ENCODE measurements at places on chromosomes 1 and 21.

DNA sequence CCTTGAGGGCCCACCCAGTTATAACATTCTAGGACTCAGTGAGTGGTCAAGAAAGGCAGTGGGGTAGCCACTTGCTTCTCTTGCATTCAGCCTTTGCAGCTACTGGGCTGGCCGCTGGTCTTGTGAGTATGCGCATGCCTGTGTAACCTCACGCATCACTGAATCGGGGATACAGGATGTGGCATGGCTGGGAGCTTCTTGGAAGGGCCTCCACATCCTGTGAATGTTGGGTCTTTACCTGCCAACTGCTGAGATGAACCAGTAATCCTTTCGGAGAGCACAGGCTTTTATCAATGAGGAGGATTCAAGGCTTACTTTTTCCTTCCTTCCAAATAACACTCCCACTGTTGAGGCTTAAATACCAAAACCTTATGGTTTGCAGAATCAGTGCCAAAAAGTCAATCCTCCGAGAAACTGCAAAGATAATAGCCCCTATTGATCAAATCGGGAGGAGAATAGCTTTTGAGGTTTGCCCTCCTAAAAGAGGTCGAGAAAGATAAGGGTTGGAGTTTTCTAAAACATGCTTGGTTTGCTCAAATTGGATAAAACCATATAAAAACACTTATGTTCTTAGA is 198.9 kb upstream of the UBE2U start:
- DNase-seq, result no peak

- DNase-seq, result no peak
Measured at GRCh38 chr1:236282719-236283118, 961 bp upstream of the ERO1B start.

DNA sequence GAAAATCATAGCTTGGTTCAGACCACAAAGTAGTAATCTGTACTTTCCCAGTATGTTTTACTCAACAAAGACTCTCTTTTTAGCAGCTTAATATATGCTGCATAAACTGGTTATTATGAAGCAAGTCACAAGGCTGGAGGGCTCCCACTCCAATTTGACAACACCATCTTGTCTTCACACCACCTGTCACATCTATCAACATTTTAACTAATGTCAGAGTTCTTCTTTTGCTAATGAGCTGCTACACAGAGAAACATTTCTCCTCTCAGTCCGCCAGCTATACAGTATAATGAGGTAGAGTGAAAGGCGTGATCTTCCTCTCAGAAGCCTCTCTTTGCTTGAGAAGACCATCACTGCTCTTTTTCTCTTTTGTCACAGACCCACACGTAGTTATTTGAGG is 230.1 kb downstream of the BARHL2 start:
- no peak for DNase-seq

DNA sequence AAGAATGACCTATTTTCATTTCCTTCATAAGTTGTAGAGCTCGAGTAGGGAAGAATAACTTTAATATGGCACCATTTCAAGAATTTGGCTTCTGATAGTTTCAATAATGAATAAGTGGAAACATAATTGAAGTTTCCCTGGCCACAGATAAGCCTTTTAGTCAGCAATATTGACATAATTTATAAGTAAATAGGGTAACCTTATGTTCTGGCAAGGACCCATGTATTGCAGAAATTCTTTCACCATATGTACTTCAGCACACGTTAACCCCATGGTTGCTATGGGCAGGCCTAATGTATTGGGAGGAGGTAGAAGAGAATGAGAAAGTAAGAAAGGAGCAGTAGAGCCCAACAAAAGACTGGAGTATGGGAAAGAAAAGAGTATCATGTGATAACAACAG is 25.4 kb downstream of the MDM4 start:
- DNase-seq, result no peak

DNA sequence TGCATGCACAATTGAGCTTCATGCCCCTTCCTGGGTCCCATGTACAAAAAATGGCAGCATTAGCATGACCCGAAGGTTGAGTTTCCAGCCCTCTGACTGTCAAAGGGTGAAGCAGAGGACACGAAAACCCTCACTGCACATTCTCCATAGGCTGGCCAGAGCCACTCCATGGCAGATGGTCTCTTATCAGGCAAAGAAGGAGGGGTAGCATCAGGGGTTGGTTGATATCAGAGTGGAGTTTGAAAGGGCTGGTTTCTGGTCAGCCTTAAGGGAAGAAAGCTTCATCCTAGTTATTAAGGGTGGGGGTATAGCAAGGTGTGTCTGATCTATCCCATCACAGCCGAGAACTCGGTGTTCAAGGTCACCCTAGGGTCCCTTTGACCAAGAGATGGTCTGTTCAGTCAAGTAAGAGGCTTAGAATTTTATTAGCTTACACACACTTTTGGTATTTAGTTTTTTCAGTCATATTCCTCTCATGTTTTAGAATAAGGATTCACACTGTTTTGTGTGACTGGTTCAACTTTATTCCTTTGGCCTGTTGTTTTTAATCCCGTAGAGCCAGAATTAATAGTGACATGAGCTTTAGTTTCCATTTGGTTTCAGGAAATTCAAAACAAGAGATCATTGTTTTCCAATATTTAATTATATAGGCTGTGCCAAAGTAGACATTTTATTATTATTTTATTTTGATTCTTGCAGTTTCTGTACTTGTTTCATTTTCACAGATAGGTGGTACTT is 199.9 kb upstream of the FMN2 start:
- DNase-seq, result no peak

- DNase-seq, result no peak
Measured at GRCh38 chr1:161044535-161044907, 1.3 kb downstream of the USF1 start.

GRCh38 chr1:164064501-164064900 is 494.5 kb upstream of the PBX1 start:
- no peak for DNase-seq

GRCh38 chr21:15159382-15160020 is 94.7 kb upstream of the NRIP1 start:
- DNase-seq, result no peak

DNA sequence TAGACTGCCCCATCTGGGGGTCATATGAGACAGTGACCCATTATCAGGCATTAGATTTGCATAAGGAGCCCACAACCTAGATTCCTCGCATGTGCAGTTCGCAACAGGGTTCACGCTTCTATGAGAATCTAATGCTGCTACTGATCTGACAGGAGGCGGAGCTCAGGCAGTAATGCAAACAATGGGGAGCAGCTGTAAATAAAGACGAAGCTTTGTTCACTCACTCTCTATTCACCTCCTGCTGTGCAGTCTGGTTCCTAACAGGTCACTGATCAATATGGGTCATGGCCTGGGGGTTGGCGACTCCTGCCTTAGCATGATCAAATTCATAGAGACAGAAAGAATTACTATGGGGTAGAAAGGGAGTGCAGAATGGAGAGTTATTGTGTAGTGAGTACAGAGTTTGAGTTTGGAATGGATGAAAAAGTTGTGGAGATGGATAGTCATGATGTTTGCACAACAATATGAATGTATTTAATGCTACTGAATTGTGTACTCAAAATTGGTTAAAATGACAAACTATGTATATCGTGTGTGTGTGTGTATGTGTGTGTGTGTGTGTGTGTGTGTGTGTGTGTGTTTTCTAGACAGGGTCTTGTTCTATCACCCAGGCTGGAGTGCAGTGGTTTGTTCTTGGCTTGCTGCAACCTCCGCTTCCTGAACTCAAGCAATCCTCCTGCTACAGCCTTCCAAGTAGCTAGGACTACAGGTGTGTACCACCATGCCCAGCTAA is 42.2 kb downstream of the BTF3L4 start:
- no peak for DNase-seq

GRCh38 chr1:96509951-96510350 is 211.6 kb upstream of the PTBP2 start:
- no peak for DNase-seq

- no peak for DNase-seq
Measured at GRCh38 chr1:214386747-214387146, 105.8 kb downstream of the SMYD2 start.

GRCh38 chr1:9653491-9654050 is 2.0 kb downstream of the PIK3CD start:
- DNase-seq, result no peak

GRCh38 chr21:20249401-20249800 is 748.8 kb upstream of the NCAM2 start:
- DNase-seq, result no peak

GRCh38 chr1:232581932-232582331 is 48.0 kb downstream of the SIPA1L2 start:
- DNase-seq, result no peak

DNA sequence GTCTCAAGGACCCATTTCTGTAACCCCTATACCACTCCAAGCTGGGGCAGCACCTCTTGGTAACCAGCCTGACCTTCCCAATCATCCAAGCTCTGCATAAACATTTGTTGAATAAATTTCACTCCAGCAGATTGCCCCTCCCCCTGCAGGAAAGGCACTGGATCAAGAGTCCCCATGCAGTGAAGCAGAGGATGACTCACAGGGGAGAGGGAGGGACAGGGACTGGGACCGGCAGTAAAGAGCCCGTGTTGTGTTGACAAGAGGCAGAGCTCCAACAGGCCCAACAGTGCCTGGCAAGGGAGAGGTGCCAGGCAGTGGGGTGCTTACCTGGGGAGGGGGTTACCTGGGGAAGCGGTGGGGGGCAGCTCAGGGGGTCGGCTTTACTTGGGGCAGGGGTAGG is 32.3 kb downstream of the SLC9A1 start:
- no peak for DNase-seq

GRCh38 chr21:44569861-44570517 is 3.5 kb upstream of the KRTAP10-4 start:
- DNase-seq, result no peak

- DNase-seq, result no peak
Measured at GRCh38 chr1:98766255-98766654, 104.7 kb downstream of the SNX7 start.

GRCh38 chr1:23422241-23422877 is 2.2 kb downstream of the TCEA3 start:
- no peak for DNase-seq

GRCh38 chr1:190338829-190339228 is 138.8 kb downstream of the BRINP3 start:
- no peak for DNase-seq

DNA sequence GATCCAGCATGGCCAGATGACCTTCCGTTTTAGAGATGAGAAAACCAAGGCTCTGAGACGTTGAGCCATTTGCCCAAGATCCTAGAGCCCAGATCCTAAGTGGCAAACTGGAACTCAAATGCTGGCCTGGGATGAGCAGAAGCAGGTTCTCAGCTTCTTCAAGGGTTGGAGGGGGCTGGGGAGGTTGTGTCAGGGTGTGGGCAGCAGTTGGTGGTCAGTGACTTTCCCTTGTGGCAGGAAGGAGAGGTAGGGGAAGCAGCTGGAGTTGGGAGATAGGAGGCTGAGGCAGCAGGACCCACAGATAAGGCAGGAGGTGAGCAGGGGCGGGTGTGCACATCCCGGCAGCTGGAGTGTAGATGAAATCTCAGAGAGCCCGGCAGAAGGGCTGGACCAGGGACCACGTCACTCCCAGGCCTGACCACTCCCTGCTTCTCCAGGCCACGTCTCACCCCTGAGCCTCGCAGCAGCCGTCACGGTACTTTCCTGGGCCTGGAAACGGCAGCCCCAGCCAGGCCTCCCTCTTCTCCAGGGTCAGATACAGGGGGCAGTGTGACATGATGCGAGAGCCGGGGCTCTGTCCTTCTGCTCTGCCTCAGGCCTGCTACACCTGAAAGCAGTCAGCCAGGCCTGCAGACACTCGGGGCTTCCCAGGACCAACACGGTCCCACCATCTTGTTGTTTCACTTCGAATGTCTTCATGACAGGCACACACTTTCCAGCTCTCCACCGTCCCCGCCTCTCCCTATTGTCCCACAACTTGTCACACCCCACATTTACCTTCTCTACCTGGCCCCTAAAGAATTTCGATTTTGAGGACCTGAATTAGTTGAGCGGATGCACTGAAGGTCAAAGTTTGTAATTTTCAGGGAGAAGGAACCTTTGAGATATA is 11.5 kb upstream of the LAPTM5 start:
- no peak for DNase-seq

GRCh38 chr1:235160383-235160956 is 580 bp downstream of the RBM34 start:
- DNase-seq, result peak; percentile 14

DNA sequence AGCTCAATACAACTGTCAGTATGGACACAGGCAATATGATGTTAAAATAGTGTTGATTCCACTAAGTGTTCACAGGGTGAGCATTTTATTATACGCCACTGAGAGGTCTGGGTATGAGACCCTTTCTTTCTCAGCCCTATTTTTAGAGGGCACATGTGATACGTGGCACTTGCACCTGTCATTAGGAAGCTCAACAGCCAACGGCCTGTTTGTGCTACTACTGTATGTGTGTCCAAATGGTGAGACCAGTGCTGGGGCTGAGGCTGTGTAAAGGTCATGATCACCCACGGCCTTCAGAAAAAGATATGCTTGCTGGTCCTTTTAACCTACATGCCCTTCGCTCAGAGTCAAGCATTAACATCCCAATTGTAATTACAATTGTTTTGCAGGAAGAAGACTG is 176.2 kb downstream of the DUSP10 start:
- no peak for DNase-seq

DNA sequence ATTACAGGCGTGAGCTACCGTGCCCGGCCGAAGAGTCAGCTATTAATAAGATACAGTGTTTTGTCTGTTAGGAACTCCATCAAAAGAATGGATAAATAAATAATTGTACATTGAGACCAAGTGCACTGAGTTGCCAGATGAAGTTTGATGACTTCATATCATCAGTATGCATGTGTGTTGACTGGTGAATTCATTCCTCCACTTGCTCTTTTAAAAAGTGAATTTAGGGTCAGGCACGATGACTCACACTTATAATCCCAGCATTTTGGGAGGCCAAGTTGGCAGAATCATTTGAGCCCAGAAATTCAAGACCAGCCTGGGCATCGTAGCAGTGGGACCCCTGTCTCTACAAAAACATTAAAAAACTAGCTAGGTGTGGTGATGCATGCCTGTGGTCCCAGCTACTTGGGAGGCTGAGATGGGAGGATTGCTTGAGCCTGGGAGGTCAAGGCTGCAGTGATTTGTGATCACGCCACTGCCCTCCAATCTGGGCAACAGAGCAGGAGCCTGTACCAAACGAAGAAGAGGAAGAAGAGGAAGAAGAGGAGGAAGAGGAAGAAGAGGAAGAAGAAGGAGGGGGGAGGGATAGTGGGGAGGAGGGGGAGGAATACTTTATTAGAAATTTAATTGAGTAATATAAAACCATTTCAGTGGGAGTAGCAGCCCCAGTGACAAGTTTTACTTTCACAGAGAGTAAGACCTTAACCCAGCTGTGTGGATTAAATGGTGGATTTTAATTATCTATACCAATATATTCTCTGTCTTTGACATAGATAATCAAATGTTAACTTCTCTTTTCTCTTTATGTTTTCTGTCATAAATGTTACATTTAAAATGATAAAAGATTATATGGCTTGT is 74.9 kb downstream of the CCDC18 start:
- DNase-seq, result peak; percentile 14

DNA sequence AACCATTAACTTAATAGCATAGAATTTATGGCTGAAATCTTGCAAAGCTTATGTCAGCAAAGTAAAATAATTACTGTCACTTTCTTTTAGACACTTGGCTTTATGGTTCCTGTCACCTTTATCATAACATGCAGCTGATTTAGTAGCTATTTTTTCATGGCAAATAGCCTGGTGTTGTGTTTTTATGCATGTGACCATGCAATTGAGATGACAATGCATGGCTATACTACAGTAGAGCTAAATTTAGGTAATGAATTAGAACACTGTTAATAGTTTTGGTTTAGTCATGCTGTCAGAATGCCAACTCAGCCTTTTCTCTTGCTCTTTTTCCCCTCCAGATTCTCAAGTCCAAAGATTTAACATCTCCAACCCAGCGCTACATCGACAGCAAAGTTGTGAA is 88.6 kb downstream of the TGFB2 start:
- no peak for DNase-seq

Measured in AG09319 (cell line).